Hepatocyte (in vitro differentiated cells): ENCODE measurements at places on chromosomes 11 and 22.

DNA sequence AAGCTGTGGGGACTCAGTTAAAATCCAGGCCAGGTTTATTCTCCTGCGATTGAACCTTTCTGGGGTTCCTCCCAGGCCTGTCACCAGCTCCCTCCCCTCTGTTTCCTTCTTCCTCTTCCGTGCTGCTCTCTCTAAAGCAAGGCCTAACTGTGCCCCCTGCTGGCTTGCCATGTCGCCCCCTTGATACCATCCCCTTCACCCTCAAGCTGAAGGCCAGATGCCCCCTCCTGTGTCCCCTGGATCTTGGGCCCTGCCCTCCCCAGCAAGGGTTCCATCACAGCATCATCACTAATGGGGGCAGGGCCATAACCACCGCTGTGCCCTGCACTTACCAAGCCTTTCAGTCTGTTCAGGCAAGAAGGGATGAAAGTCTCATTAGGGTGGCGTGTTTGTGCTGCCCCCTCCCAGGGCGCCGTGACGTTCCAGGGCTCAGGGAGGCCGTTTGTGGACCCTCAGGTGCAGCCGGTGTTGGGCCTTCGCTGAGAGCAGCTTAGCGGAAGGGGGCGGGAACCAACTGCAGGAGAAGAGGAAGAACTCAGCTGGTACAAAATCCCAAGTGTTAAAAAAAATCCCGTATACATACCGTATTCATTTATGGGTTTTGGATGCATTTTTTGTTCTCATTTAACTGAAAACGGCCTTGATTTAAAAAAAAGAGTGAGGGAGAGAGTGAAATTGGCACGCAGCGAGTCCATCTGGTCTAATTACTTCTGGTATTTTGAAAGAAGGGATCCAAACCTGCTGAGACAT, 69.9 kb downstream of the MPPED1 start:
- H3K4me1 ChIP-seq = no peaks in the 10 kb centered on the region

GRCh38 chr11:41970681-41971080, 511.2 kb upstream of the LRRC4C start:
- H3K4me1 ChIP-seq = no peaks in the 10 kb centered on the region
- H3K36me3 ChIP-seq = no peaks in the 10 kb centered on the region
- no peak for DNase-seq
- H3K27ac ChIP-seq = no peak overlapping the region

DNA sequence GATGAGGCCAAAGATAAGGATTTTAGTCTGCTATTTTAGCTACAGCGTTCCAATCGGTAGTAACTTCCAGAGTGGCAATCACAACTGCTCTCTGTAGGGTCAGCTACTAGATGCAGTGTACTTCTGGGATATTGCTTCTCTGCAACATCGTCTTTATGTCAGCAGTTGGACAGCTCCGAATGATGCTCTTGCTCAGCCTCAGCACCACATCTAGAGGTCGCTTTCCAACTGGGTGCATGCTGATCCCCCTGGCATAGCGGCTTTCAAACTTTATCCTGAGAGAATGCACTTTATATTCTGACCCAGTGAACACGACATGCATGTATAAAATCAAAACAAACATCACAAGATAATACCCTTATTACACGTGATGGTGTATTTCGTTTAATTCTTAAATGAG, 219.6 kb downstream of the C11orf87 start:
- H3K4me3 ChIP-seq = no peak overlapping the region
- H3K27ac ChIP-seq = no peak overlapping the region
- H3K4me1 ChIP-seq = no peaks in the 10 kb centered on the region
- DNase-seq = peak; percentile 61
- no peaks in the 10 kb centered on the region for H3K36me3 ChIP-seq

DNA sequence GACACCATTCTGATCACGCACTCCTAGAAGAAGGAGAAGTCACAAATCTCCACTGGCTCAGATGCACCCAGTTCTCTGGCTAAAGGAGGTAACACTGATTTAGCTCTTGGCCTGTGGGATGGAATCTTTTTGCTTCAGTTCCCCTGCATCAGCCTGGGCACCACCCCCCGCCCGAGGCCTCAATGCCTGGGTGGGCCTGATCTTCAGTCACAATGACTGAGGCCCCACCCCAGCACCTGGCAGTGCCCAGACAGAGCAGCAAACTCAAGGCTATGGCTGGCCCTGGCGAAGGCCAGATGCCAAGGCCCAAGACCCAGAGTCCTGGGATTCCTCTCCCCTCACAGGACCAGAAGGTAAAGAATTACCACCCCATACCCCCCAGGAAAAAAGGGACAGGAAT, 5.0 kb downstream of the CYB561A3 start:
- H3K27ac ChIP-seq = no peak overlapping the region
- H3K4me1 ChIP-seq = no peaks in the 10 kb centered on the region
- no peaks in the 10 kb centered on the region for H3K27me3 ChIP-seq

DNA sequence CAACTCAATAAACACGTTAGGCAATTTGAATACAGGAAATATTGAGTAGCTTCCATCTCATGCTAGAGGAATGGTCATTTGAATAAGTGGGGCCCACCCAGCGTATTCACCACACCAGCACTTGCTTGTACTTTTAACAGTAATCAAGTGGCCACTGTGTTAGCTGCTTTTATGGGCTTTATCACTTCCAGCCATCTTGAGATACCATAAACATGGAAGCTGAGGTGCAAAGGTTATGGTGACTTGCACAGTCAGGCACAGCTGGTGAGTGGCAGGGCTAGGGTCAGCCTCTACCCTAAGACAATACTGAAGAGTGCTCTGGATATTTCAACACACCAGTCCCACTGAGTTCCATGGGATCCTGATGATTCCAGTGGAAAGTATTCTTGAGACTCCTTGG, 6.7 kb downstream of the JOSD1 start:
- no peaks in the 10 kb centered on the region for H3K36me3 ChIP-seq
- H3K4me1 ChIP-seq = peaks cover 45% of the 10 kb centered on the region
- H3K27me3 ChIP-seq = no peaks in the 10 kb centered on the region
- H3K27ac ChIP-seq = peak overlapping the region; percentile 100
- H3K4me3 ChIP-seq = no peak overlapping the region

GRCh38 chr11:8839957-8840945, 70.7 kb upstream of the AKIP1 start:
- H3K27ac ChIP-seq = peak overlapping the region; percentile 87
- H3K4me1 ChIP-seq = peaks cover 26% of the 10 kb centered on the region
- no peaks in the 10 kb centered on the region for H3K27me3 ChIP-seq
- H3K36me3 ChIP-seq = no peaks in the 10 kb centered on the region
- H3K4me3 ChIP-seq = no peak overlapping the region

GRCh38 chr11:35617687-35618496, at the start of gene FJX1:
TSS of gene FJX1 (plus strand) at chr11:35618460. CDS start at chr11:35618637, 177 bp downstream.
- H3K4me3 ChIP-seq = peak within 1 kb of the TSS; percentile 78
- H3K27me3 ChIP-seq = no peaks in the 10 kb centered on the region
- peak; percentile 82 for DNase-seq
- H3K36me3 ChIP-seq = no peaks in the 10 kb centered on the region

GRCh38 chr11:35104655-35105054, 34.3 kb upstream of the CD44 start:
- no peak overlapping the region for H3K27ac ChIP-seq
- DNase-seq = no peak
- no peaks in the 10 kb centered on the region for H3K4me1 ChIP-seq
- no peaks in the 10 kb centered on the region for H3K27me3 ChIP-seq
- no peak overlapping the region for H3K4me3 ChIP-seq
- H3K36me3 ChIP-seq = no peaks in the 10 kb centered on the region

- H3K4me3 ChIP-seq = no peak overlapping the region
- H3K4me1 ChIP-seq = no peaks in the 10 kb centered on the region
- H3K27me3 ChIP-seq = no peaks in the 10 kb centered on the region
- DNase-seq = no peak
- H3K27ac ChIP-seq = no peak overlapping the region
- no peaks in the 10 kb centered on the region for H3K36me3 ChIP-seq
Measured at GRCh38 chr11:1233351-1234053, 10.6 kb downstream of the MUC5B start.

GRCh38 chr22:46352276-46352675, 16.8 kb downstream of the TRMU start:
- no peaks in the 10 kb centered on the region for H3K27me3 ChIP-seq
- no peaks in the 10 kb centered on the region for H3K36me3 ChIP-seq
- DNase-seq = no peak
- H3K4me1 ChIP-seq = no peaks in the 10 kb centered on the region

GRCh38 chr11:13042873-13043342, 33.8 kb downstream of the RASSF10 start:
- no peak overlapping the region for H3K4me3 ChIP-seq
- no peaks in the 10 kb centered on the region for H3K36me3 ChIP-seq
- no peaks in the 10 kb centered on the region for H3K4me1 ChIP-seq
- peak; percentile 28 for DNase-seq
- no peak overlapping the region for H3K27ac ChIP-seq
- no peaks in the 10 kb centered on the region for H3K27me3 ChIP-seq

GRCh38 chr22:25482868-25483639, 81.4 kb upstream of the GRK3 start:
- no peak overlapping the region for H3K27ac ChIP-seq
- H3K4me1 ChIP-seq = no peaks in the 10 kb centered on the region
- no peak for DNase-seq
- H3K27me3 ChIP-seq = no peaks in the 10 kb centered on the region

- no peaks in the 10 kb centered on the region for H3K27me3 ChIP-seq
- no peak for DNase-seq
- no peak overlapping the region for H3K4me3 ChIP-seq
Measured at GRCh38 chr11:88359541-88359940, 22.0 kb upstream of the CTSC start.

DNA sequence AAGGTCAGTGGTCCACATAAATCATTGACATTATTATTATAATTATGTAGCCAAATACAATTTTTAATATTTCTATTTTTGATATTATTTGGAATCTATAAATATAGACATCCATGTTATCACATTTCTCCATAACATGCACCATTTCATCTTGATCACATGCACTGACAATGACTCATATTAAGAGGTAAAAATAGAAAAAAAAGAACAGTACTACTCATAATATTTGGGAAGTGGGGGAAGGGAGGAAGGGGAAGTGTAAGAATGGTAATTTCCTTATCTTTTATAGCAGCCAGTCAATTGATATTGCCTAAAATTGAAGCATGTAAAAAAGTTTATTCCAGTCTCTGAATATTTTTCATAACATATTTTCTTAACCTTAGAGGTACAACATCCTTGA, 72.3 kb downstream of the ADM start:
- H3K4me3 ChIP-seq = no peak overlapping the region
- H3K36me3 ChIP-seq = no peaks in the 10 kb centered on the region
- H3K27me3 ChIP-seq = no peaks in the 10 kb centered on the region
- H3K4me1 ChIP-seq = no peaks in the 10 kb centered on the region

GRCh38 chr11:125410091-125410490, 86.0 kb downstream of the FEZ1 start:
- H3K4me3 ChIP-seq = no peak overlapping the region
- no peak overlapping the region for H3K27ac ChIP-seq
- peaks cover under 1% of the 10 kb centered on the region for H3K4me1 ChIP-seq

DNA sequence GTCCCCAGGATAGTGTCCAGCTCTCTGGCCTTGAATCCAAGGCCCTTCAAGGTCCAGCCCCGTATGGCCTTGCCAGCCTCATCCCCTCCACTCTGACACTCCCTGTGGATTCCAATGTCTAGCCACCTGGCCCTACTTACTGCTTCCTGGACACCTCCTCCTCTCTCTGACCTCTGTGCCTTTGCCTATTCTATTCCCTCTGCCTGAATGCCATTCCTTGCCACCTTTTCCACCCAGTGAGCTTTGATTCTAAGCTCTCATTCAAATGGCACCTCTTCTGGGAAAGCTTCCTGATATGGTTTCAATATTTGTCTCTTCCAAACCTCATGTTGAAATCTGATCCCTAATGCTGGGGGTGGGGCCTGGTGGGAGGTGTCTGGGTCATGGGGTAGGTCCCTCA, 31.9 kb upstream of the TTLL12 start:
- H3K4me1 ChIP-seq = no peaks in the 10 kb centered on the region
- DNase-seq = no peak
- H3K36me3 ChIP-seq = no peaks in the 10 kb centered on the region
- no peak overlapping the region for H3K4me3 ChIP-seq
- no peak overlapping the region for H3K27ac ChIP-seq
- no peaks in the 10 kb centered on the region for H3K27me3 ChIP-seq
